Activated CD4-positive, alpha-beta T cell treated with anti-CD3 and anti-CD28 coated beads for 36 hours (primary cell): ENCODE measurements at places on chromosomes 2 and 18. TPM values are rescaled to one million over a fixed set of nuclear protein-coding genes. Genes with fewer than 3 reads are reported as not detected.

The ACKR3 gene
- total RNA-seq = 2.4 TPM

The EIF2B4 gene
- 31.0 TPM for total RNA-seq

The RFTN2 gene
- total RNA-seq = not detected

The EIF2AK3 gene
- total RNA-seq = 25.1 TPM

The MARCHF4 gene
- total RNA-seq = not detected

The HAAO gene
- 1.2 TPM for total RNA-seq

The RMC1 gene
- 28.7 TPM for total RNA-seq

The HOXD9 gene
- not detected for total RNA-seq

The DAPL1 gene
- not detected for total RNA-seq

The RIT2 gene
- total RNA-seq = not detected

The ZNF519 gene
- total RNA-seq = 14.5 TPM

The OTOS gene
- not detected for total RNA-seq

The GALNT1 gene
- 35.8 TPM for total RNA-seq

The MC5R gene
- not detected for total RNA-seq

The SCN9A gene
- not detected for total RNA-seq

The PTMA gene
- 2,969 TPM for total RNA-seq

The FEV gene
- not detected for total RNA-seq

The CTNNA2 gene
- not detected for total RNA-seq

The DOK6 gene
- total RNA-seq = not detected

The D2HGDH gene
- 34.1 TPM for total RNA-seq

The APLF gene
- total RNA-seq = 4.3 TPM

The PLGLB2 gene
- total RNA-seq = 0.54 TPM

The EFHD1 gene
- 0.23 TPM for total RNA-seq

The GALR1 gene
- not detected for total RNA-seq

The POTEC gene
- total RNA-seq = not detected

The HOXD3 gene
- total RNA-seq = not detected

The DLX2 gene
- total RNA-seq = not detected

The HOXD12 gene
- total RNA-seq = not detected

The CACNB4 gene
- 0.26 TPM for total RNA-seq

The RPRD1A gene
- total RNA-seq = 32.1 TPM

The TMEM169 gene
- total RNA-seq = 1.8 TPM

The ZNF516 gene
- 6.8 TPM for total RNA-seq

The ALKAL2 gene
- total RNA-seq = not detected

The PTPRN gene
- total RNA-seq = 0.30 TPM

The SEPTIN10 gene
- total RNA-seq = 5.8 TPM

The CFAP65 gene
- not detected for total RNA-seq

The ASB3 gene
- total RNA-seq = 17.3 TPM

The SMARCAL1 gene
- 27.7 TPM for total RNA-seq

The CLEC4F gene
- not detected for total RNA-seq

The SANBR gene
- total RNA-seq = 2.5 TPM

The SH3BP4 gene
- 0.32 TPM for total RNA-seq

The RAB17 gene
- total RNA-seq = 0.18 TPM

The DTNB gene
- total RNA-seq = 33.5 TPM

The NETO1 gene
- not detected for total RNA-seq

The AQP4 gene
- not detected for total RNA-seq

The PRKAG3 gene
- not detected for total RNA-seq

The ZSWIM2 gene
- not detected for total RNA-seq

The UGT1A5 gene
- total RNA-seq = not detected

The HOXD13 gene
- not detected for total RNA-seq

The ELOA2 gene
- total RNA-seq = not detected

The NCKAP5 gene
- total RNA-seq = not detected

The DQX1 gene
- 0.41 TPM for total RNA-seq

The SLC30A3 gene
- total RNA-seq = 0.86 TPM

The RAD51AP2 gene
- total RNA-seq = not detected

The PSMA8 gene
- 2.0 TPM for total RNA-seq

The CXCR4 gene
- total RNA-seq = 89.3 TPM

The OST4 gene
- total RNA-seq = 406 TPM
